Stimulated activated CD4-positive, alpha-beta T cell treated with anti-CD3 and anti-CD28 coated beads, Interleukin-1b, Interleukin-23, amount 100 ng/mL, for 1 hour (primary cell): ENCODE measurements at places on chromosomes 3 and 15.

GRCh38 chr15:47548231-47548630 is 169.1 kb upstream of the SEMA6D start:
- DNase-seq, result no peak

- no peak for DNase-seq
Observed at GRCh38 chr15:73560501-73561117, 72.6 kb downstream of the NPTN start.

DNA sequence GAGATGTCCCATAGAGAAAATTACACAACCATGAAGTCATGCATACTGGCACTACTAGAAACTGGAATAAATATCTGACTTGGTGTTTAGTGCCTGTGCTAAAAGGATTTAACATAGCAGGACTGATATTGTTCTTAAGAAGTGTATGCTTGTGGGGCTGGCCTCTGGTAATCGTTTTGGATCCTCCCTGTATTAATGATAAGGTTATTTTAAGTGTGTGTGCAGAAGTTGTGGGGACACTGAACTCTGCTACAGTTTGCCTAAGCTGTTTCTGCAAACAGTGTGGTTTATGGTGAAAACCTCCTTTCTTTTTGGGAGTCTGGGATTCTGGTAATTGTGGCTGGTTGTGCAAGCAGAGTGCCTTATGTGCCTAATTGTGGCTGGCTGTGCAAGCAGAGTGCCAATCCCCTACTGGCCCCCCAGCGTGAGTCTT is 120.8 kb downstream of the CLASP2 start:
- no peak for DNase-seq

DNA sequence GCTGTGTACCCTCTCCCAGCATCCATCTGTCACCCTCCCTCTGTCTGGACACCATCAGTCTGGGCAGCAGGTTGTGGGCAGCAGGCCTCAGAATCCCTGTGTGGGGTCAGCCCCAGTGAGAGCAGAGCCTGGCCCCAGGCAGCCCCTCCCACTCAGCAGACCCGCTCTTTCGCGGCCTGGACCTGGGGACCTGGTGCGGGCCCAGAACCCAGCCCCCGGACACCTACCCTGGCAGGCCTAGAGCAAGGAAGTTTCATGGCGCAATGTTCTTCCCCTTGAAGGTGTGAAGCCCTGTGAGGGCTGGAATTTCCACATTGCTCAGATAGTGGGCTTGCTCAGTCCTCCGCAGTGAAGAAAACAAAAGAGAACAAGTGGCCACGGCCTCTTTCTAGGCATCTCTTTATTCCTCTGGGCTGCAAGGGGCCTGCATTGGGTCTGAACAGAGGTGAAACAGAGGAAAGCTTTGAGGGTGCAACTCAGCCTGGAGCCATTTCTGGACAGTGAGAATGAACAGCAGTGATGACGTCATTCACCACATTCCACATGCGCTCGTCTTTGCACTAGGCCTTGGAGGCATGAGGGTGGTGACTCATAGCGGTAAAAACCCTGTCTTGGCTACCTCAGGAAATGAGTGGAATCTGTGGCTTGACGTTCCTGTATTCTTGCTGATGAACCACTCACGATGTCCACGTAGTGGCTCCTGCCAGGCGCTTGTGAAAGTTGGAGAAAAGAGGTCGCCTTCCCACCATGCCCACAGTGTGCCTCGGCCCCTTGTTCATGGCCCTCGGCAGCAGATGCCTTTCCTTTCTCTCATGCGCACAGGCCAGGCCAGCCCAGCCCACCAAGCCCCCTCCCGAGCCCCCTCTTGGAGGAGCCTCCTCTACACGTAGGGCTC is 66.1 kb downstream of the SLC30A4 start:
- DNase-seq, result peak; percentile 44

- no peak for DNase-seq
Observed at GRCh38 chr15:80367094-80367493, 37.1 kb upstream of the ARNT2 start.

DNA sequence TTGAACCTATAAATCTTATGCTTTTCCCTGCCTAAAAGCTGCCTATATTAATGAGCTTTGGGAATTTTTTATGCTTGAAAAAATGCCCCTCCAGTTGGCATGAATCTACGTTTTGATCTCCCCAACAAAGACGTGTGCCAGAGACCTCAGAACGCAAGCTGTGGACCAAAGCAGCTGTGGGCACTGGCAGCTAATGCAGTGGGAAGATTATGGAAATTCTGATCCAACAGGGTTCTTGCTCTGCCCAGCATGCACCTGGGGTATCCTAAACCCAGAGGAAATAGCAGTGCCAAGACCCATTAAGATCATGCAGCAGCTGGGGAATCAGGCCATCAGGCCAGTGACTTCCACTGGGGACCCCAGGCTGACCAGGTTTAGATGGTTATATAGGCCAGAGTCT is 423.0 kb downstream of the ZBBX start:
- no peak for DNase-seq

- no peak for DNase-seq
Observed at GRCh38 chr3:177358977-177359592, 161.8 kb upstream of the TBL1XR1 start.

GRCh38 chr15:90190606-90191343 is 10.4 kb upstream of the SEMA4B start:
- DNase-seq, result no peak

DNA sequence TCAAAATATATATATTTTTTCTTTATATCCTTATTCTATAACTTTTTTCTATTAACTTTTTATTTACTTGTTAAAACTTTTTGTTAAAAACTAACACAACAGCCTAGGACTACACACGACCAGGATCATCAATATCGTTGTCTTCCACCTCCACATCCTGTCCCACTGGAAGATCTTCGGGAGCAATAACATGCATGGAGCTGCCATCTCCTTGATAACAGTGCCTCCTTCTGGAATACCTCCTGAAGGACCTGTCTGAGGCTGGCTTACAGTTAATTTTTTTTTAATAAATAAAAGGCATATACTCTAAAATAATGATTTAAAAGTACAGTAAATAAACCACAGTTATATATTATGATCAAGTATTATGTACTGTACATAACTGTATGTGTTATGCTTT is 58.9 kb downstream of the SFMBT1 start:
- DNase-seq, result no peak

- no peak for DNase-seq
Observed at GRCh38 chr15:59399465-59400102, 26.9 kb upstream of the MYO1E start.

GRCh38 chr15:94269954-94270353 is 38.6 kb downstream of the MCTP2 start:
- DNase-seq, result no peak

GRCh38 chr3:50264383-50264963 is 4.5 kb upstream of the SEMA3B start:
- DNase-seq, result no peak

DNA sequence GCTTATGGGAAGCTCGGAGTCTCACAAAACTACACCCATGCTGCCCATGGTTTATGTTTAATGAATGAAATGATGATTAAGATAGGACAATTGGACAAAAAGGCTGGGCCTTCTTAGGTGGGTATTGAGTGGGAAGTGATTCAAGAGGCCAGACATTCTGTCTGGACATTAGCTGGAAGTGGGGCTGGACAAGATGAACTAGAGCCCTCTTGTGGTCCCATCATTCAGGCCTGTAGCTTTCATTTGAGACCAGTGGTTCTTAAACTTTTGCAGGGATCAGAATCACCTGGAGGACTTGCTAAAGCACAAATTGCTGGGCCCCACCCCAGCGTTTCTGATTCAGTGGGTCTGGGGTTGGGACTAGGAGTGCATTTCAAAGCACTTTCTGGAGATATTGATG is 290.4 kb upstream of the CTDSPL start:
- no peak for DNase-seq

GRCh38 chr3:140273542-140274195 is 338.7 kb downstream of the CLSTN2 start:
- DNase-seq, result no peak

DNA sequence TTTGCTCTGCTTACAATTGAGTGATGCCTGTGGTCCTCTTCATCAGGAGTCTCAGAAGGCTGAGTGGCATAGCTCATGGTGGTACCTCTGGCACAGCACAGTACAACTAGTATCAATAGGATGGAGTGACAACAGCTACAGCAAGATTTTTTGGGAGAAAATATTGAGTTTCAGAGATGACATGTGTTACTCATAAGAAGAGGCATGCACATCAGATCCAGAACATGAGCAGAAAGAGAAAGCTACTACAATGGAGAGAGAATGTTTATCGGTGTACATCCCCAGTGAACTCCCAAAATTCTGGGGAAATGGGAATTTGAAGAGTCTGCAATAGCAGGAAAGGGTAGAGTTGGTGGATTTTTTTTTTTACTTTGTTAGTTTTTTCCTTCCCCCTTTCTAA is 130.5 kb upstream of the MB21D2 start:
- no peak for DNase-seq

DNA sequence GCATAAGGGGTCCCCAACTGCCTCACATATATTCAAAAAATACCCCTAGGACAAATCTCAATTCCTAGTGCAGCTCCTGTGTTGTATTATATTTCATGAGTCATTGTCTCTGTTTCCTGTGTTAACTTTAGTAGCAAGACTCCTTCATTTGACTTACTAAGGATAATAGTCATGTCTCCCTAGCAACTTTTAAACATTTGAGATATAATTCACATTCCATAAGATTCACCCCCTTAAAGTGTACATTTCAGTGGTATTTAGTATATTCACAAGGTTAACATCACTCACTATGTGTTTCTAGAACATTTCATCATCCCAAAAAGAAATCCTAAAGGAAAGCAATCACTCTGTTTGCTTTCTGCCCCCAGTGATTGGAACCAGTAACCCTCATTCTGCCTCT is 121.3 kb upstream of the WNT7A start:
- no peak for DNase-seq
